Fibroblast of skin of left biceps (primary cell): ENCODE measurements at places on chromosomes 3 and 15.

DNA sequence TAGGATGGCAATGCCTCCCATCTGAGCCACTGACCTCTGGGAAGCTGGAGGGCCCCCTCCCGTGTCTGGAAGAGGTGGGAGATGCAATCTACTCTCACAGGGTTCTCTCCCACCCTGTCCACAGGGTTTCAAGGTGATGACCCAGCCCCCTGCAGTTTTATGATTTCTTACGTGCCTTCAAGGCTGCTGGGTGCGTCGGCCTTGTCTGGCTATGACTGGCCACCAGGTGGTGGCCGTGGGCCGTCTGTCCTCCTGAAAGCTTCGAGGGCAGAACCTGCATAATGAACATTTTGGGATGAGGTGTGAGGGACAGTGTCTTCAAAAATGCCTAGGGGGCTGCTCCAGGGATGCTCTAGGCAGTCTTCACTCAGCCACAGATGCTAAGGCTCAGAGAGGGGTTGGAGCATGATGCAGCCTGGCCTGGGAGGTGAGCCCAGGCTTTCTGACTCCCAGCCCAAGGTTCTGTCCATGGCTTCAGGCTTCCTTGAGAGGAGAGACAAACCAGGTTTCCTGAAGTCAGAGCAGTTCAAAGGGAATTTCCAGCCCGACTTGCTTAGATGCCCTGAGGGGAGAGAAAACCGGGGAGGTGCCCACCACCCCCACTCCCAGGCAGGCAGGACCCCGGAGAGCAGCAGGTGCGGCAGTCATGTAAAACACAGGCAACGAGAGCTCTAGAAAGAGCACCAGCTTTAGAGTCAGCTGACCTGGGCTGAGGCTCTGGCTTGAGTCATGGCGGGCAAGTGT is 18.7 kb downstream of the ISG20 start:
- DNase-seq, result no peak

DNA sequence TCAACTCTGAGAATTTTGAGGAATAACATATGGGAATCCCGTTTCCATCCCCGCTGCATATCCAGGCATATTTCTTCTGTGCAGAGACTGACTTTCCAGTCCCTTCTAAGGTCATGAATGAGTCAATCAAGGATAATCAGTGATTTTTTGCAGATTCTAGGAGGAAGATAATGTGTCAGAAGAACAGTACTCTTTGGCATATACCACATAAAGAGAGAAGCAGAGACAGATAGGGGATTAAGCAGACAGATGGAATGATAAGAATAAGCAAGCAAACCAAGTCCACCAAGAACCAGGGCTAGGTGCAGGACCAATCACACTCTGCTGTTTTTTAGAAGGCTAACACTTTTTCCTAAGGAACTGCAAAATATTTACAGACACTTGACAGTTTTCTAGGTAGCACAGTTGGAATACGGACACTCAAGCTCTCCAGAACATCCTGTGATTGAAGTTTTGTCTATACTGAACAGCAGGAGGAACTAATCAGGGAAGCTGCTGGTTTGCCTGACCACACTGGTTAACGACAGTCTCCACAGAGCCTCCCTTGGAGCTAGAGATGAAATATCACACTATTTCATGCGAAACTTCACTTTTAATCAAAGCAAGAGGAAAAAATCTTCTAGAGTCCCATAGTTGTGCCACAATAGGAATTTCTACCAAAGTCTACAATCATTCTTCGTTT is 450.0 kb upstream of the KCNMB2 start:
- no peak for DNase-seq

- no peak for DNase-seq
These were observed 106.0 kb downstream of the KLHL25 start for GRCh38 chr15:85688711-85689110.

- DNase-seq, result no peak
These were observed 89.3 kb downstream of the RASA2 start for GRCh38 chr3:141575879-141576743.

GRCh38 chr3:181623924-181624694 is 87.6 kb upstream of the SOX2 start:
- no peak for DNase-seq

DNA sequence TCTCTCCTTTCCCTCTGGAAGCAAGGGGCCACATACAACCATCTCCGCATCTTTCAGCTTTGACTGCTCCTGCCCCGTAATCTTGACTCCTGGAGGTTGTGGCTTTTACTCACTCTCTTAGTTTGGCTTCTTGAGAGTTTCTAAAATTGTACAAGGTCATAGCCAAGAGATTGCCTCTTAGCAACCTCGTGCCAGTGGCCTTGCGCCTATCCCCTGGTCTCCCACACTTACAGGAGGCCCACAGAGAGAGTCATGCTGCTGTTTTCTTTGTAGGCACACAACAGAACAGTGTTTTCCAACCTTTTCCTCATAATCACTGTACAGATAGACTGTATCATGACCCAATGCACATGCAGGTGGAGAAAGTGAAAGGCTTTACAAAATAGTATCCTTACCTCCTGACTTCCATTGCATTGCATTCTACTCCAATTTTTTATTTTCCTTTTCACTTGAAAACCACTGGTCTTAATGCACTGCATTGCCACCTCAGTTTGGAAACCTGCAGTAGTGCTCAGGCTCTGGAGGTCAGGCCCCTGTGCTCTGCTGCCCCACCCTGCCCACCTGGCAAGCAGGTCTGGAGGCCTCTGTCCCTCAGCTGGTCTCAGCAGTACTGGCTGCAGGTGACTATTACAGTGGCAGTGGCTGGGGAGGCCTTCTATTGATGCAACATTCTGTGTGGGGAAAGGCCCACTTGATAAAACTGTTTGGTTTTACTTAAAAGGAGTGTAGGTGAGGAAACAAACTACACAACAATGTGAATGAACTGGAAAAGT is 156.2 kb downstream of the DNAJB8 start:
- DNase-seq, result no peak

- peak; percentile 6 for DNase-seq
These were observed 518 bp downstream of the OXSR1 start for GRCh38 chr3:38165722-38166387.

- no peak for DNase-seq
These were observed 183.4 kb upstream of the THRB start for GRCh38 chr3:24678021-24678420.

- DNase-seq, result no peak
These were observed 13.7 kb upstream of the PDIA5 start for GRCh38 chr3:123053107-123053506.

DNA sequence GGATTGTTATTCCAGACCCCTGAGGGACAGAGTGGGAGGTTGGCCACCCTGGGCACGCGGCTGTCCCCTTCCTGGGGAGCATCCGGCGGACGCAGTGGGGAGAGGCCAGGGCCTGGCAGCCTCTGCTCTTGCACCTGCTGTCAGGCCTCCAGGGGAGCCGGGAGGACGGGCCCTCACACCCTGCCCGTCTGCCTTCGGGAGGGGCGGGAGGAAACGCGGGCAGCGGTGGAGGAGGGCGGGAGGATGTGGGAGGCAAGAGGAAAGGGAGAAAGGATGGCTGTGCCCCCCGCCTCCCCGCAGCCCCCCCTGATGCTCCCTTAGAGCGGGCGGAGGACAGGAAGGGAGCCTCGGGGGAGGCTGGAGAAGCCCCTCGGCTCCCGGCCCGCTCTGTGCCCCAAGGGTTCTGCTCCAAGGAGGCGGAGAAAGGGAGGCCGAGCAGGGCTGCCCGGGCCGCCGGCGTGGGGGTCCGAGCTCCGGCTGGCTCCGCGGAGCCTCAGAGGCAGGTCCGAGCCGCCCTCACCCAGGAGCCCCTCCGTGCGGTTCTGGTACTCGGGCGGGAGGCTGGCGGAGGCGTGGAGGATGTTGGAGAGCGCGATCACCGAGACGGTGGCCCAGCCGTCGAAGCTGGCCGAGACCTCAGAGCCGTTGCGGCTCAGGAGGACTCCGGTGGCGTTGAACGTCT is 40.9 kb downstream of the MUC20 start:
- DNase-seq, result no peak

DNA sequence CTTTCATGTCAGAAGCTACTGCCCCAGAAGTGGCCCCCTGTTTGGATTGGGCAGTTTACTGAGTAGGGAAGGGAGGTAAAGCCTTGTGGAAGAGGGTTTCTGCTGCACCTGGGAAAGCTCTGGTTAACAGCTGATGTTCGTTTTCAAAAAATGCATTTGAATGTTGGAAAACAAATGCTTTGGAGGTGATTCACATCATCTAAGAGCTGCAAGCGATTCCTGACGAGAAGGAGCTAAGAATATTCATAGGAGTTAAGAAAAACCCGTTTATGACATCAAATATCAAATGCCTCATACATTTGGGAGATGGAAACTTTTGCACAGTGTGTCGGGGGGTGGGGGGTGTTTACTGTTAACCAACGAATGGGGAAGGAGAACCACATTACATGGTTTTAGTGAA is 183.8 kb upstream of the NR2F2 start:
- DNase-seq, result no peak

DNA sequence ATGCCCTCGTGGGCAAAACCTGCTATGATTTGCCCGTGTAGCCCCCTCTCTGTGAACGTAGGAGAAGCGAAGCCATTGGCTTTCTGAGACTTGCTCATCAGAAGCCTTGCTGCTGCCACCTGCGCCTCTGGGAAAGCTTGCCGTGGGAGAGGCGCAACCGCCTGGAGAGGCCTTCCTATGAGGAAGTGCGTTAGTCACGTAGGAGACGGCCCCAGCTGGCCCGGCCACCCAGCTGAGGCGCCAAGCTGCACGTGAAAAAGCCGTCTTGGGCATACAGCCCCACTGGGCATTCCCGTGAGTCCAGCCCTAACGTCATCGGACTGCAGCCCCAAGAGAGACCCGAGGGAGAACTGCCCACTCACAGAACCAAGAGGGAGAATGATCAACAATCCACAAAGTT is 49.1 kb upstream of the TJP1 start:
- DNase-seq, result no peak

DNA sequence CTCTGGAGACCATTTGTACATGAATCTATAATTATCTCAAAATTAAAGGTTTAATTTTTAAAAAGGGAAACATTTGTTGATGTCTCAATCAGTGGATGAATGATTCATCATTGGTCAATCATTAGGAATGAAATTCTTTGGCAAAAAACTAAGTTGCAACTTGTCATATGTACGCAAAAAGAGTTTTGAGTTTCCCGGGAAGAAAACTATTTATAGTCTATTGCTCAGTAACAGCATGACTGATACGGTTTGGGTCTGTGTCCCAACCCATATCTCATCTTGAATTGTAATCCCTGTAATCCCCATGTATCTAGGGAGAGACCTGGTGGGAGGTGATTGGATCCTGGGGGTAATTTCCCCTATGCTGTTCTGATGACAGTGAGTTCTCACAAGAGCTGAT is 765.8 kb upstream of the ROBO1 start:
- DNase-seq, result no peak

DNA sequence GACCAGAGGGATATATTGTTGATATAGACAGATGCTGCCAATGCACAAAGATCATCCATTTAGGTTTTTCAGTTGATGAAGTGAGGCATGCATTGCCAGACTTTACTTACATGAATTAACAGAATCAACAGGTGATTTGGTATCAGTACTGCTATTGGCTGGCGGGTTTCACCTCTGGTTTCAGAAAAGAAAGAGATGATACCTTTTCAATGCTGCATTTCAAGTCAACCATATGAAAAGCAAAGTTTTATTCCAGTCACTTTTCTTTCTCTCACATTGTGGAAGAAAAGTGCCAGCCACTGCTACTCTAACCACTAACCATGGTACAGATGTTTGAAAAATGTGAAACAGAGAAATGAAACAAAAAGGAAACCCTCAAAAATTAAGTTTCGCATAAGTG is 289.1 kb downstream of the TIGIT start:
- DNase-seq, result no peak

DNA sequence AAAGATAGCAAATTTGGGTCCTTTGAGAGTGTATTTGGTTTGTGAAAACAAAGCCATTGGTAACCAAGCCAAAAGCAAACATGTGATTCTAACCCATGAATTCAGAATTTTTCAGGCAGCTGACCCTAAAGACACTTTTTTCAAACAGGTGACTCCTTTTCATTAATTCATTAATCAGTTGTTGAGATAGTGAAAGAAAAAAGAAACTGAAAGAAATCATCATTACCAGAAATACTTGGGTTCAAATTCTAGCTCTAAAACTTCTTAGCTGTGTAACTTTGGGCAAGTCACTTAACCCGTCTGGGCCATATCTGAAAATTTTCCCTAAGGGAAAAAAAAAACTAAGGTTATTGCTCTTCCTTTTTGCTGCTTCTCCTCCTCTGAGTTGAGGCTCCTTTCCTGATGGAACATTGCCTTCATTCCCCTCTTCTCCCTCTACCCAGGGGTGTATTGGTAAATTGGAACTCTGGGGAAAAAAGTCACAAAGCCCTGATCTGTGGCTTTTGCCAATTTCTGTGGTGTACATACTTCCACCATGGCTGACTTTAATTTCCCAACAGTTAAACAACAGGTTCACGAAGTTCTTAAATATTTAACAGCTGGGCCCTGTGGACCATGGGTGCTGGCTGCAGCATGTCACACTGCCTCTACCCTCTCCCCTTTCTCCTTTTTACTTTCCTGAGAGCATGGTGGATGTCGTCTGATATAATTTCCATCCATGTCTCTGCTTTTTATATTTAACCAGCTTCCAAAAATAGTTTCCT is 120.3 kb downstream of the ASB7 start:
- no peak for DNase-seq

GRCh38 chr15:100308608-100309007 is 33.2 kb downstream of the ADAMTS17 start:
- no peak for DNase-seq

DNA sequence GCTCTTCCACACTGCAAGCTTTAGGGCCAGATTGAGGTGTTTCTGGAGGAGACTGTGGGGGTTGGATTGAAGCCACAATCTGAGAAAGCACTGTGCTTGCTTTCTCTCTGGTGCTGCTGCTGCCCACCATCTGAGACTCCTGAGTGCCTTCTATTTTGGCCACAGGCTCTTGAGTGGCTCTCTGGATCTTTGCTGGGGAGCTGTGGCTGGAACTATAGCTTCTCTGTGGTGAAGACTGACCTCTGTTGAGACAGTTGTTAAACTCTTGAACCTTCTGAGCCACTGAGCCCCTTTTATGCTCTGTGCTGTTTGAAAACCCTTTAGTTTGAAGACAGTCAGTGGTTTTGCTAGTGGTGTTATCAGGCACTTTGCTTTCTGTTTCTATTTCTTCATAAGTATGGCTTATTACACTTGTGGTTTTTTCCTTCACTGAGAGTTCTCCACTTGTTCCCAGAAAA is 108.7 kb upstream of the TSPAN3 start:
- no peak for DNase-seq

GRCh38 chr3:169337500-169338078 is 325.9 kb downstream of the MECOM start:
- DNase-seq, result no peak

- DNase-seq, result no peak
These were observed 5.4 kb upstream of the TRIM59 start for GRCh38 chr3:160454995-160455394.
